ENCODE measurements at places on chromosomes 12 and 14. TPM values are rescaled to one million over a fixed set of nuclear protein-coding genes. Genes with fewer than 3 reads are reported as not detected.

DNA sequence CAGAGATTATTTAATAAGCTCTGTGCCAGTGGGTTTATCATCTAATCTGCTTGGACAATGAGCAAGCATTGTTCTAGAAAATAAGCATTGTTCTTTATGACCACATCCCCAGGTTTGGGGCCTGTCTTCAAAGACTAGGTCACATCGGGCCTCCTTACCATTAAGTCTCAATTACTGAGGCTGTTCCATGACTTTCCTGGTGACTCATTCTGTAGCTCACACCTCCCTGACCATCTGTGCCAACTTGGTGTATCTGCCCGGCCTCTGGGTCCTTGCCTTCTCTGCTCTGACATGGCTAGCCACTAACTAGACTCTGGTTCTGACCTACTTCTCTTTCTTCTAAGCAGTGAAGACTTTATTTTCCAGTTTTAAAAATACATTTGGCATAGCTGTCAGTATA lies 44.4 kb upstream of the PLEKHA5 start:
- DNase-seq, result no peak

ZC3H14 gene
- total RNA-seq, result 59.6 TPM

KRT72 gene
- total RNA-seq, result not detected

KCNA5 gene
- not detected for total RNA-seq

GOLT1B gene
- 42.2 TPM for total RNA-seq

All from glutamatergic neuron (in vitro differentiated cells).